ENCODE measurements at places on chromosomes 1 and 21.

DNA sequence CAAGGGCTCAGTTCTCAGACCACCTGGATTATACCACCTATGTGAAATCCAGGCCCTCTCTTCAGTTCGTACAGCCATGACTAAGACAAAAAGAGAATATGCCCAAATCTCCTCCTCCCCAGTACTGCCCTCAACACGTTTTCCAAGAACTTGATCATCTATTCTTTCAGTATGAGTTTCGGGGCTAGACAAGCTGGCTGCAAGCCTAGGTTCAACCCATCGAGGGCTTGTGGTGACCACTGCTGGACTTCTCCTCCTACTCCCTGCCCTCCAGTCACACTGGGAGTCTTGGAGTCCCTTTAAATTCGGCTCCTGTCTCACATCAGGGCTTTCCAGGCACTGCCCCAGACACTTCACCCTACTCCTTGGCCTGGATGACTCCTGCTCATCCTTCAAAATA lies 352.3 kb downstream of the KCNH1 start:
- DNase-seq, result no peak

GRCh38 chr1:202016022-202016810 lies 5.8 kb downstream of the ELF3 start:
- no peak for DNase-seq

GRCh38 chr1:242005866-242006535 lies 7.1 kb upstream of the MAP1LC3C start:
- no peak for DNase-seq

- DNase-seq, result no peak
These were observed 162.8 kb downstream of the PRDM16 start for GRCh38 chr1:3231826-3232225.

DNA sequence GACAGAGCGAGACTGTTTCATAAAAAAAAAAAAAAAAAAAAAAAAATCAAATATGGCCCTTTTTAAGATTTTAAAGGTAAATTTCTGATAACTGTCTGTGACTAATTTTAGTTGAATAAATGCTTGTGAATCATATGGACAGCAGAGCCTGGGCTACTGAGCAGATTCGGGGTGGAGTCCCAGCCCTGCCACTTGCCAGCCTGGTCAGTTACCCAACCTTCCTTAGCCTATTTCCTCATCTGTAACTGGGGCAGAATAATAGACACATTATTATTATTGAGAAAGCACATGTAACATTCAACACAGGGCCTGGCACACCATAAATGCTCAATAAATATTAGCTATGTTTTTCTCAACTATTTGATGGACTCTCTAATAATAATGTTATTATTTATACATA lies 11.2 kb upstream of the H3-3A start:
- no peak for DNase-seq

- DNase-seq, result no peak
These were observed 51.0 kb downstream of the NME7 start for GRCh38 chr1:169316556-169316955.

DNA sequence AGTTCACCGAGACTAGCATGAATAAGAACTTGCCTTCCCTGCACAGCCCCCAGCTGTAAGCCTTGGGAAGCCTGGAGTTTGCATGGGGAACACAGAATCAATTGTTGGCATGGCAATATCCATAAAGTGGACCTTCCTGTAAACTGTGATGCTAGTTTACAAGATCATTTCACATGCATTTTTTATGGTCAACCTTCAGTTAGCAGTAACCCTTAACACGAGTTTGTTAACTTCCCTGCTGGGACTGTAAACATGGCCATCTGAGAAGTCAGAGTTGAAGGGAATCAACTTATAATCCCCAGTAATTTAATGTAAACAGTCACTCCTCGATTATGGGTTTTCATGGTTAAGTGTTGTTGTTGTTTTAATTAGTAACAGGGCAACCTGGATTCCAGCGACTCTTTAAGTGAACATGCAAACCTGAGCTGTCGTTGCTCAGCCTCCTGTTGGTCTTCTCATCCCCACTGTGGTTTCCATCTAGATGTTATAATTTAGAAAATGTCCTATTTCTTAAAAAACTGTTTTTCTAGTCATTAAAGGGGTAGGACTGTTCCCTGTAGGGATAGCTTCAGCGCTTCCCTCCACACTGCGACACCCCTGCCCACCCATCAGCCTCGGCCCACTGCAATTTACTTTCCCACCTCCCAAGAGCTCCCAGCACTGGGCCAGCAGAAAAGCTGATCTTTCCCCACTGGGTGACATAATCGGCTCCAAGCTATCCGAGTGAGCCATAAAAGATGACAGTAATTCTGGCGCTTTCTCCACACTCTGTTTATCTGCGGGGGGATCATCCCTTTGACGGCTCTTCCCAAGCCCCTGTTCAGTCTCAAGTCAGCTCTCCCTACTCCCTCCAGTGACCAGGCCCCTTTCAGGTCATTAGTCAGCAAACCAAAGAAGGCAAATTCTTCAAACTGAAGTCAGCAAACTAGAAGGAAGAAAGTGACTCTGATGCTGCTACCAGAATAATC lies 107.6 kb upstream of the IPO9 start:
- no peak for DNase-seq

GRCh38 chr1:110549831-110550230 lies 30.9 kb upstream of the KCNA10 start:
- DNase-seq, result no peak

GRCh38 chr1:58156124-58156468 lies 390.4 kb downstream of the OMA1 start:
- DNase-seq, result no peak

GRCh38 chr1:153217744-153218416 lies 496 bp downstream of the PRR9 start:
- no peak for DNase-seq

DNA sequence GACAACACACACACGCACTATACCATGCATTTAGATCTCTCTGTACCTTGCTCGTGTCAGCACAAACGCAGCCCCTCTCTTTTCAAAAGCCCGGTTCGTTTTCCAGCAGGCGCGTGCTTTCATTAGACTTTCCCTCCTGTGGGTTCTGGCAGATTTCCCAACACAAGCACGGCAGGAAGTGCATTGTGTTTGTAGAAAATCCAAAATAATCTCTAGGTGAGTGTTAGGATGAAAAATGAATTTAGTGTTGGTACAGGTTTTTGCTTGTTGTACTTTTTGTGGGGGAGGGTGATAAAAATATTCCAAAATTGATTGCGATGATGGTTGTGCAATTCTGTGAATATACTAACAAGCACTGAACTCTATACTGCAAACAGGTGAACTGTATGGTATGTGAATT lies 54.1 kb upstream of the POFUT2 start:
- no peak for DNase-seq

DNA sequence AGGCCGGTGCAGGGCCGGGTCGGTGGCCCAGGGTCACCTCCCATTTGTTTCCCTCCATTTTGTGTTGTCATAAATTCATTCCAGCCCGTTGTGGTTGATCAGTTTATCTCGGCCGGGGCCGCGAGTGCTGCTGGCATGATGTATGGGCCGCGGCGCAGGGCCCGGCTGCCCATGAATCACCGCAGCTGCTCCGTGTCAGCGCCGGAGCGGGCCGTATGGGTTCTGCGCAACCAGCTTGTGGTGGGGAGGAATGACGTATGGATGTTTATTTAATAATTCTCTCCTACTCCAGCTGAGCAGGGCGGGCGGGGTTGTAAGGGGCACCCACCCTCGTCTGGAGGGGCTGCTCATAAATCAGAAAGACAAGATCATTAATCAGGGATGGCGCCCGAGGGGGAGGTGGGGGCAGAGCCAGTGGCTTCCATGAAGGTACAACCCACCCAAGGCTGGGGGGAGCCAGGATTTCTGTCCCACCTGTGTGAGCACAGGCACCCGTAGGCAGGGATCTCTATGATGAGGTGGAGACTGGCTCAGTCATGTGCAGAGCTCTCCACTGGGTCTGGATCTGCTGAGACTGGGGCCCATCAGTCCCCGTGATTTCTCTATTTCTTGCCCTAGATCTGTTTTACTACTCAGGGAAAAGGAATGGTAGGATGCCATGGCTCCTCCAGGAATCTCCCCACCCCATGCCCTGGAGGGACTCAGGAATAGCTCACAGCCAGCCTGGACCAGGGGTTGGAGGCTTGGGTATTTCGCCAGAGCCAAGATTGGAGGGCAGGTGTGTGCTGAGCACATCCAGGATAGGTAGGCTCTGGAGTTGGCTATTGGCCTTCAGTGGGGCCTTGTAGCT lies 27.8 kb downstream of the TMEM53 start:
- DNase-seq, result no peak

- DNase-seq, result no peak
These were observed 27.1 kb upstream of the LEPR start for GRCh38 chr1:65393347-65393746.

DNA sequence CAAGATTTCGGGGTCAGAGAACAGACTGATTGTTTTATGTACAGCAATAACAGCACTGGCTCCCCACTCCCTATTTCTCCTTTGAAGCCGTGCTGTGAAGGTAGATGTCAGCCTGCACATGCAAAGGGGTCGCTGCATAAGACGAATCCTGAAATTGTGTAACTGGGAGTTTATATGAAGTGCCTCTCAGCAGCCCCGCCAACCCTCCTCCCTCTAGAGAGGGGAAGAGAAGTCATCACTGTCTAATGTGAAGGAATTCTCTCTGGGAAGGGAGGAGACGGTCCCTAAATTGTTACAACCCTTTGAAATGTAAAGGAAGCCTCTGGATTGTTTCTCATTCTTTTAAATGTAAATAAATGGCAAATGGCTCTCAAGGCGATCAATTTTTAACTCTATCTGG lies 545.3 kb downstream of the PLA2G4A start:
- no peak for DNase-seq
